ENCODE measurements at places on chromosomes 3 and 15.
A peak's percentile ranks its signal among the peaks of the same experiment; 100 is the strongest.

DNA sequence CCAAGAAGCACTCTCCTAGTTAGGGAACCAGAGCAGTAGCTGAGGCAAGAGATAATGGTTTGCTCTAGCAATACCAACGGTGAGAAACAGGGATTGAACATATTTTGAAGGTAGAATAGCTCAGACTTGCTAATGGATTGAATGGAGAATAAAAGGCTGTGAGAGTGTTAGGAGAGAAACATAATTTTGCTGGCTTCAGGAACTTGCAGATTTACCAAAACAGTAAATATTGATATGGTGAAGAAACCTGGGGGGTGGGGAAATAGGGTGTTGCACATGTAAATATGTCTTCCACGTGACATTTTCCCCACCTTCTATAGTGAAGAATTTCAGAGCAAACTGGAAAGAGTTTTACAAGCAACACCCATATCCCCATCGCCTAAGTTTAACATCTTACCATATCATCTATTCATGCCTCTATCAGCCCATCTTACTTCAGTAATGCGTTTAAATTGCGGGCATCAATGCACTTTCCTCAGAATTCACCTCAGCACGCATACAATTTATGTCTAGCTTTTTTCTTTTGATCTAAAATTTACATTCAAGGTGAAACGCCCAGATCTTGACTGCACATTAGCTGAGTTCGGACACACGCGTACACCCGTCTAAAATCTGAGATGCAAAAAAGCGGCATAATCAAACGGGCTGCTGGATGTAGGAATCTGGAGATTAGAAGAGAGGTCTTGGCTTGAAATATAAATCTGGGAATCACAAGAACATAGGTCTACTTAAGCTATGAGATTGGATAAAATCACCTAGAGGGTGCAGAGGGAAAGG lies 891 bp upstream of the NR1D2 start:
- no peak for DNase-seq

- peak; percentile 48 for DNase-seq
These were observed at the start of gene RPP25 for GRCh38 chr15:74956648-74957475. Gene RPP25, minus strand, starts transcription at chr15:74956772. Its CDS starts 189 bp downstream, at chr15:74956583.

DNA sequence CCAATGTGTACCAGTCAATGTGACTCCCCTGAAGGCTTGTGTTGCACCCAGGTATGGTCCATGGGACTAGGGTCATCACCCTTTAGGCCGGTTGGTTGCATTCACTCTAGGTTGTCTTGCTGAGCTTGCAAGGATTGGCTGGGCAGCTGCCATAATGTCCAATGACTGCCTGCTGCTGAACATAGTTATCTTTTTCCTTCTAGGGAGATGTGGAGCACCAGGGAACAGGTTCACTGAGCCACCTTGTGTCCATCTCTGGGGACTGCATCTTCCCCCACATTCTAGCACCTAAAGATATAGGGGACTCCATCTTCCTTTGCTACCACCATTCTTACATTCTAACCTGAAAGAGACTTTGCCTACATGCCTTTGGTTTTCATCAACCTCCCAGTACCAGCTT lies 580.4 kb upstream of the TBL1XR1 start:
- peak; percentile 31 for DNase-seq

DNA sequence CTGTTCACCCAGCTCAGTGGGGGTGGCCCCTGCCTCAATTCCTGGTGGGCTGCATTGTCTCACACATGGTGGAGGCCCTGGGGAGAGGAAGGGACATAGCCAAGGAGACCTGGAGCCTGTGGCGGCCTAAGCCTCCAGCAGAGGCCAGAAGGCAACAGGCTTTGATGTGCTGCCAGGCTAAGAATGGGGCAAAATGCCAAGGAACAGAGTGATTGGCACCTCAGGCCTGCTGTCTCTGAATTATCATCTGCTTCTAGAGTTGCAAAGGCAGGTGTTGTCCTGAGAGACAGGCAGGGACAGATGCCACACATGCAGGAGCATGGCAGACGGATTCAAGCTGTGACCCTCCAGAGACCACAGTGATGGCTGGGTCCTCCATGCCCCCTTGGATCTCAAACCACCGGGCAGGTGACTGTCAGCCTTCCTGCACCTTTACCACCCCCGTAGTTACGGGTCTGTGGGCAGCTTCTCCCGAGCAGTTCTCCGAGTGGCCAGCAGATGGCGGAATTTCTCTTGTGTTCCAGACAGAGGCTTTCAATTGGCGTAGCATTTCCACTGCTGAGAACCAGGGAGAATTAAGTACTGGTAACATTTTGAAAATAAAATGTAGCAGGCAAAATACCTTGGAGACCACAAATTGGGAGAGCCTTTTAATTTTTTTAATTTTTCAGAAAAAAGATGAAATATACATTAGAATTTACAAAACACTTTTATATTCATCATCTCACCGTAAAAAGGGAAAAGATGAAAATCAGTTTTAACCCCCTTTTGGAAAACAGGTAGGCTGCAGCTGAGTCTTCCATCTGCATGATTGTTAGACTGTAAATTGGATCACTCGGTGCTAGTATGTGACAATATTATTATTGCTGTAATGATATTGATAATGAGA lies 525.5 kb upstream of the CFAP20DC start:
- peak; percentile 71 for DNase-seq

DNA sequence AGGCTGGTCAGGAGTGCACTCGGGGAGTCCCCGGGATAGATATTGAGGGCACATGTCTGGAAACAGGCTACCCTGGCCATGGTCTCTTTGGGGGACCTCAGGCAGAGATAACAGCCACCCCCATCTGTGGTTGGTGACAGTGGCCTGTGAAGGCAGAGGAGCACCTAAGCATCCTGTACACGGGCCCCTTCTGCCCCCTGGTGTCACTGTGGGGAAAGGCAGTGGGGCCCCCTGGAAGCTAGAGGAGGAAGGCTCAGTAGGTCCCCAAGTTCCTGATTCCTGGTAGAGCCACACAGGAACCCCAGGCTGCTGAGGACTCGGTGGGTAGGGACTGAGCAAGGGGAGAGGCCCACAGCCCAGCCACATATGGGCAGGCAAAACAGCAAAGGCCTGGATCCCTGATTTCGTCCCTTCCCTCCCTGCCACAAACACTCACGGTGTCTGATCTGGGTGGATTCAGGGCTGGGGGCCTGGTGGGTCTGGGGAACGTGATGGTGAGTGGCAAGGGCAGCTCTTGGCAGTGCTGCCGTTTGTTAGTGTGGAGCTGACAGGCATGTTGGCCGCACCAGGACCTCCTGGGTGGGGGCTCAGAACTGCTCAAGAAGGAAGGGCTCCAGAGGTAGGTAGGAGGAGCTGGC lies 14.1 kb upstream of the CXCR6 start:
- DNase-seq: peak; percentile 68

DNA sequence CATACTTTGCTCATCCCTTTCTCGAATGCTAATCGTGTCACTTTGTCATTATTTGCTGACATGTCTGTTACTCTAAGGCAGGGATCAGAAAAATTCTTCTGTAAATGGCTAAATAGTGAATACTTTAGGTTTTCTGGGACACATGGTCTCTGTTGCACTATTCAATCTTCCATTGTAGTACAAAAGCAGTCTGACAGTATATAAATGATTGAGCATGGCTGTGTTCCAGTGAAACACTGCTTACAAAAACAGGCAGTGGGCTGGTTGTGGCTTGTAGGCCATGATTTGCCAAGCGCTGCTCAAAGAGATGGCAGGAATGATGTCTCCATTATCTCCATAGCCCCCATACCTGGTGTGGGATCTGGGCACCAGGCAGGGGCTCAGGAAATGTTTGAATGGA lies 45.6 kb downstream of the TMEM266 start:
- no peak for DNase-seq

DNA sequence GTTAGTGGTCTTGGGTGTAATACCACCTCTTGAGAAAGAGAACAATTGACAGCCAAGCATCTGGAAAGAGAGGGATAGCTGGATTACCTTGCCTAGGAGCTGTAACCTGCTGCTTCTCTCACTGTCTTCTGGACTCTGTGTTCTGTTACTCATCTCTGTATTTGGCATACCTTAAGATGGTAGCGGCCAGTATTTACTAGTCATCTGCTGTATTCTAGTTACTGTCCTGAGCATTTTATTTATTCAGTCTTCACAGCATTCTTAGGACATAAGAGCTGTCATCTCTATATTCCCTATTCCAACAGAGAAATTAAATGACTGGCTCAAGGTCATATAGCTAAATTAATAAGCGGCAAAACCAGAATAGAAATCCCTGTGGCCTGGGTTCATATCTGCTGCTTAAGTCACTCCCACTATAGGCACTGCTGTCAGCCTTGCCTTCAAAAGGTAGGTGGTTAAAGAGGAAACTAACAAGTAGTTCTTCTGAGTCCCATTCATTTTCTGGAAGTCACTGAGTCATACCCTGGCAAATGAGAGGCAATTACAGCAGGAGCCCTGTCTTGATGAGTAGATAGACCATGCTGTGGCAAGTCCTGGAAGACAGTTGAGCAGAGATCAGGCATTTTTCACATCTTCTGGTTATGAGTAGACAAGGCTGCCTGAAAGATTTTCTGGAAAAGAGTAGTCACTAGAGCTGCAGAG lies 68.2 kb downstream of the RAB7A start:
- DNase-seq: no peak
